ENCODE measurements at places on chromosomes 4 and X.
A peak's percentile ranks its signal among the peaks of the same experiment; 100 is the strongest.

DNA sequence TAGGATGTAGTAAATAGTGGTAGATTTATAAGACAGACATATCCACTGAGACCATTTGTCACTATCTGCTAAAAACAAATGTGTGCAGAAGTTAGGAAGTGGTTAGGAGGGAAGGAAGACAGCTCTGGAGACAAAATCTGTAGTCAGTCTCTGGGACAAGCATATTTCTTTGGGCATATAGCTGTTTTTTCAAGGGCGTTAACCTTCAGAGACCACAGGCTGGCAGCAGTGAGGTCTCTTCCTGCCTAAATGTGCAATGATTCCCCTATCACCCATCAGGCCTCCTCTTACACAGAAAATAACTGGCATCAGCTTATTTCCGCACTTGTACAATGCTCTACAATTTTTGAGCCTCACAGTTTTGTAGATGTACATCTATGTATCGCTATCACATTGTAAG, 6.5 kb downstream of the TMEM150C start:
- DNase-seq = no peak

DNA sequence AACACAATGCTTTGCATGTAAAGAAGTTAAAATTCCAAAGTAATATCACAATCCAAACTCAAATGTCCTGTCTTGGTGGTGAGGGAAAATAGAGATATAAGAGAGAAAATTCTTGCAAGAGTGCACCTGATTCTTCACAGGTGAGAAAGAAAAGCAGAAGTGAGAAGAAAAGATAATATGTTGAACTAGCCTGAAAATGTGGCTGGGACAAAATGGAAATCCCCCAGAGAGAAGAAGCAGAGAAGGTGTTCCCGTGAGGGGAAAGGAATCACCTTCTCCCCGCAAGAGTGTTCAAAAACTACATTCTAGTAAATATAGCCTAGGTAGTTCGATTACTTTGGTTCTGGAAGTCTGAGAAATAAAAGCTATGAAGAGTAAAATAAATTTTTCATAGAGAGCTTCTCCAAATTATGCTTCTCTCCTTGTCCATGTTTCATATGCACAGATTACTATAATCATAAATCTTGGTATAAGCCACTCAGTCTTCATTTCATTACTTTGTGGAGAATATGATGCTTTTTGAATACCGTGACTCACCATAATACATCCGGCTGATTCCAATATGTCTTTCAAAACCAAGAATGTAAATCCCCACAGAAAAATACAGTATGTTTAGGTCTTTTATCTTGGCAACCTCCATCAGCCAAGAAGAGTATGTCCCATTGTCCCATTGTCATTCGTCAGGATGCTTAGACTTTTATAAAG, 63.1 kb downstream of the COX18 start:
- no peak for DNase-seq

DNA sequence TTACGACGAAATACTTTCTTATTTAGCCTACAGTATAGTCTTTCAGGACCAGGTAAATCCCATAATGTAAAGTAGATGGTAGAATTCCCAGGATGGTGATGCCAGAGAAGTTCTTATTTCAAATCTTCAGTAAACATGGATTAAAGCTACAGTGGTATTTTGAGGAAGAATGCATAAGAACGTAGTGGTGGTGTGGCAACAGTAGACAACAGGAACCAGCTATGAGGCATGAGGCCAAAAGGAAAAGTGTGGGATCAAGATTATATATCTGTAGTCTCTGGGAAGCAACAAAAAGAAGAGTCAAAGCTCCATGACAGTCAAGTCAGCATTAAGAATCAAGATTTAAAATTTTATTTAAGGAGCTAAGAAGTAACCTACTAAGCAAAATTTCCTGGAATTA, 60.2 kb downstream of the METTL14 start:
- DNase-seq = no peak

DNA sequence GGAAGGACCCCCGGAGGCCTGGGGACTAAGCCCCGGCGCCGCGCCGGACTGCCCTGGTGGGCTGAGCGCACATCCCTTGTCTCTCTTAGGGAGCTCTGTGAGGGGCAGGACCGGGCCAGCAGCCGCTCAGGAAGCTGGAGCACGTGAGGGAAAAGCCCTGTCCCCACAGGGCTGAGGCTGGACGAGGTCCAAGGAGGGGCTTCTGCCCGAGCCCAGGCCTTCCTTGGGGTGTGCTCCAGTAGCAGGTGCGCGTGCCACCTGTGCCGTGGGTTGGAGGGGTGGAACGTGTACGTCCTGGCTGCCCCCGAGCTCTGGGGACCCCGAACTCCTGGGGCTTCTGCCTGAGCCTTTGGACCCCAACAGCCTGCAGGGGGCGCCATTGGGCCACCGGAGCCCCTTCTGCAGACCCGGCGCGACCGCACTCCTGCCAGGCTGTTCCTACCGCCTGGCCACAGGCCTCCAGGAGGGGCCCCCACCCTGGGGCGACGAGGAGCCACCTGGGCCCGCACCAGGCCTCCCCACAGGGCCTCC, 27.2 kb downstream of the TACC3 start:
- peak; percentile 89 for DNase-seq

GRCh38 chr4:113641025-113641431, 120.5 kb downstream of the CAMK2D start:
- no peak for DNase-seq

GRCh38 chr4:142367418-142368180, 478.5 kb downstream of the INPP4B start:
- no peak for DNase-seq

DNA sequence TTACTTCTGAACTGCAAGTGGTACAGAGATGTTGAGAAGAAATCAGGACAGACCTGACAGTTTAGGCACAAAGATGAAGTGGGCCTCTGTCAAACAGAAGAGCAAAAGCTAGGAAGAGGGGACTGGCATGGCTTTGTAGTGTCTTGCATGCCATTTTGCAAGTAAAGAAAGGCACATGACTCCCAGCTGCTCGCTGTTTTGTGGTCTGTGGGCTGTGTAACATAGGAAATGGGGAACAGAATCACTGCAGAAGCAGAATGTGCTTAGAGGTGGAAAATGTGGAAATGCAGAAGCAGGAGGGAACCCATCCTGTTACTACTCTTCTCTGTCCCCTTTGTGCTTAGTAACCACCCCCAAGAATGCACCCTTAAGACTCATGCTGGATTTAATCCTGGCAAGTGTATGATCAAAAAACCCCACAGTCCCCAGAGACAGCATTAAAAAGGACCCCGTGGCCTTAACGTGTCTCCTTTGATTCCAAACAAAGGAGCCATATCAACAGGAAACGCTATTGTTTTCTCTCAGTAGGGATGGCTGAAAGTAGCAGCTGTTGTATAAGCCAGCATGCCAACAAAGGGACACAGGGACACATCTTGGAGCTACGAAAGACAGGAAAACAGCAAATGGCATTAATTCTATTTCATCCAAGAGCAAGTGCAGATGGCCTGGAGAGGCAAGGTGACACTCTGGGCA, 177.6 kb upstream of the GLRA2 start:
- no peak for DNase-seq

DNA sequence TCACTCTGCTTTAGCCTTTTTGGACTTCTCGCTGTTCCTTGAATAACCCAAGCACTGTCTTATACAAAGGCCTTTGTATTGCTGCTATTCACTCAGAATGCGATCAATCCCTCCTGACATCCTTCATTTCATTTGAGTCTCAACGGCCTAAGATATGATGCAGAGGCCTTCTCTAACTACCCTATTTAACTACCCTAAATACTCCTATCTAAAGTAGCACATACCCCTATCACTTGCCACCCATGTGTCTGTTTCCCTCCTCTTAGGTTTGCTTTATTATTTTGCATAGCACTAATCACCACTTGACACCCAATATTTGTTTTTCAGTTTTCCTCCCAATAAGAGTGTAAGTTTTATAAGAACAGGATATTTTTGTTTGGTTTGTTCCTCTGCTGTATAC, 42.3 kb upstream of the ACSL4 start:
- DNase-seq = peak; percentile 65

DNA sequence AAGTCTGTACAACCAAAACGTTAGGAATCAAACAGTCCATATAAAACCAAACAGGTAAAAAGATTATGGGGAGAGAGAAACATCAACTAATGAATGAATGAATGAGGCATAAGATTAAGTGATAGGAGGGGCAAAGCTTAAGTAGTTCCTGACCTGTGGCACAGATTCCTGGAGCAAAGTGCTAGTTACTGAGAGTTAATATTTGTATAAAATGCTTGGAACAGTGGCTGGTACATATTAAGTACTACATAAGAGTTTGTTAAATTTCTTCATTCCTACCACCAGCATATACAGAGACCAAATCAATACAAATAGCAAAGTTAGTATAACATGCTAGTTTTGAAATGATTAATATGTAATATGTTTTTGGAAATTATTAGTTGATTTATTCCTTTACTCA, 363.7 kb downstream of the ADAM29 start:
- DNase-seq = no peak

GRCh38 chr4:59518005-59518823, 1681.9 kb upstream of the ADGRL3 start:
- no peak for DNase-seq

DNA sequence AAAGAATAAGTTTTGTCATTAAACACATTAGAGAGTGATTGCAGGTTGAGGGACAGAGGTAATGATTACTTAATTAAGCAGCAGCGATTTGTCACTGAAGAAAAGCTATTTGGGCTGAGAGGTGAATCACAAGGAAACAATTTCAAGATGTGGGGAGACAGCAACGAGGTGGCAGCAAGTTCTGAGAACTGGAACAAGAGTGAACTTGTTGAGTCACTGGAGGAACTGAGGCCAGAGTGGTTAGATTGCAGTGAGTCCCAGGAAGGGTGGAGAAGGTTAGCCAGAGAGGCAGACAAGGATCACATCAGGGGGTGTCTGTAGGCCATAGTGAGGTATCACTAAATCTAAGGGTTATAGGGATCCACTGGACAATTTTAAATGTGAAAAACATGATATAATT, 57.9 kb upstream of the TMPRSS11A start:
- peak; percentile 0 for DNase-seq

- no peak for DNase-seq
Measured at GRCh38 chr4:143215873-143216272, 31.2 kb downstream of the USP38 start.

- no peak for DNase-seq
Measured at GRCh38 chr4:41913509-41913908, 21.7 kb upstream of the TMEM33 start.

DNA sequence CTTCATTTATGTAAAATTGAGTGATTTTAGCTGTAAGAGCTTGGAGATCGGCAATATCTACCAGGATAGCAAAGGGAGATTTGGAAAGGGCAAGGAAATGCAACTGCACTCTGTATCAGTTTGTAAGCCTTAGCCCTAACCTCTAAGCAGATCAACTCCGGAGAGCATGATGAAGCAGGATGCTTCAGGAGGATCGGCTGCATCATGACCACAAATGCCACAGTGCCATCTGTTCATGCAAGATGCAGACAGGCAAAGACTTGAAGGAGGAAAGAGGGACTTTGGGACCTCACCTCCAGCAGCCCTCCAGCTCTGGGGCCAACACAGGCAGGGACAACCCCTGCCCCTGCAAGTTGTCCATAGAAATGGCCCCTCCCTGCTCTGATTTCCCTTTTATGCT, 377.6 kb upstream of the GATB start:
- no peak for DNase-seq

DNA sequence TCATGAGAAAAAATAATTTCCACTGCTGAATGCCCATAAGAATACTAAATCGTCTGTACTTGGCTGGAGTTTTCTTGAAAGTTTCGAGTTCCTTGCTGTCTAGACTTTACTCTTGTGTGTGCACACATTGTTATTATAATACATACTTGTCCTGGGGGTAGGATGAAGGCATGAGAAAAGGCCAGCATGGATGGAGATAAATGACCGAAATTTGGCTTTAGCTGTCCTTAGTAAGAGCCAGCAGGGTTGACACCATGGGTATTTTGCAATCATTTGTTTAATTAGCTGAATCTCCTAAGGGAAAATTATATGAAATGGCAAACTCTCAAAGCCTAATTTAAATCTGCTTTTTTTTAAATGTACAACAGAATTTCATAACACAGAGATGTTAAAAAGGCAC, 641.6 kb downstream of the ADGRL3 start:
- no peak for DNase-seq

GRCh38 chr4:174281182-174281737, 2.2 kb downstream of the FBXO8 start:
- no peak for DNase-seq

DNA sequence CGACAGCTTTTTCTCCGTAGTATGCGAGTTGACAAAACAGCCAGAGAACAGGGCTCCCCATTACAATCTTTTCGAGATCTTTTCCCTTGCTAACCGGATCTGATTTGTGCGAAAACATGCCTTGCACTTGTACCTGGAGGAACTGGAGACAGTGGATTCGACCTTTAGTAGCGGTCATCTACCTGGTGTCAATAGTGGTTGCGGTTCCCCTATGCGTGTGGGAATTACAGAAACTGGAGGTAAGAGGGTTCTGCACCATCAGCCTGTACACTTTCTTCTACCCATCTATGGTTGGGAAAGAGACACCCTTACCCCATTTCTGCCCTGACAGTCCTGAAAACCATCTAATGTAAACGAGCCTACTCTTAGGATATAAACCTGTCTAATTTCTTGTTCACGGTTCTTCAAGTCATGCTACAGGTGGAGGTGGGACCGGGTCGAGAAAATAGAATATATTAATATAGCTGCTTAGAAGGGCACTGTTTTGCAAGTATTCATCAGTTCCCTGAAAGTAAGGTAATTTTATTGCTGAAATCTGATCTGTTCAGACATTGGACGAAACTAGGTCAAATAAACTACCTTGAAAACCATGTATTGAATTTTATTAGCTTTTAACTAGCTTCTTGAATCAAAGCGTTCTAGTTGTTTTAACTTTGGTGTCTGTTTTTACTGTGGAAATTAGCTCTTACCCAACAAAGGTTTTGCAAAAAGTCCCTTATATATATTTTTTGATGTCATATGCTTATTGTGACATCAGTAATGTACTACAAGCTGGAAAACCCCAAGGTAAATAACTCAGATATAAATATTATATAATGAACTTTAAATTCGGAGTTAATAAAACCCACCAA, 869 bp downstream of the TMEM184C start:
- no peak for DNase-seq

GRCh38 chr4:83361416-83362103, 26.9 kb upstream of the HPSE start:
- DNase-seq = no peak

DNA sequence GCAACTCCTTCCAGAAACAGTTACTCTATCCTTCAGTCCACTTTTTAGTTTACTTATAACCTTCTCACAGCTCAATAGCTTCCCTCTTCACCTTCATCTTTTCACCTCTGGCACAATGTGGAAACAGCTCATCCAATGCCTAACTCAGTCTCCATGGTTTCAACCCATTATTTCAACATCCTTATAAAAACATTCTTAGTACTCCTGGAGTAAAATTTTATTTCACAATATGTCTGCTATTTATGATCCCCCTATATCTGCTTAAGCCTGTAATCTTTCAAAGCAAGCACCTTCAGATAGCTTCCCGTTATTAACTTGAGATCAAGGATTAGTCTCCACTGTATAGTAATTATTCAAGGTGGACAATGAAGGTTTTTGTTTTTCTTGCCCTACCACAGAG, 156.3 kb downstream of the GASK1B start:
- no peak for DNase-seq

GRCh38 chrX:15714529-15714928, 23.5 kb upstream of the CA5B start:
- DNase-seq = no peak
